ENCODE measurements at places on chromosomes 3 and 15.

GRCh38 chr15:71646767-71647486 is 163.4 kb upstream of the NR2E3 start:
- DNase-seq, result no peak

- no peak for DNase-seq
Observed at GRCh38 chr15:91264651-91265351, 164.7 kb downstream of the SV2B start.

DNA sequence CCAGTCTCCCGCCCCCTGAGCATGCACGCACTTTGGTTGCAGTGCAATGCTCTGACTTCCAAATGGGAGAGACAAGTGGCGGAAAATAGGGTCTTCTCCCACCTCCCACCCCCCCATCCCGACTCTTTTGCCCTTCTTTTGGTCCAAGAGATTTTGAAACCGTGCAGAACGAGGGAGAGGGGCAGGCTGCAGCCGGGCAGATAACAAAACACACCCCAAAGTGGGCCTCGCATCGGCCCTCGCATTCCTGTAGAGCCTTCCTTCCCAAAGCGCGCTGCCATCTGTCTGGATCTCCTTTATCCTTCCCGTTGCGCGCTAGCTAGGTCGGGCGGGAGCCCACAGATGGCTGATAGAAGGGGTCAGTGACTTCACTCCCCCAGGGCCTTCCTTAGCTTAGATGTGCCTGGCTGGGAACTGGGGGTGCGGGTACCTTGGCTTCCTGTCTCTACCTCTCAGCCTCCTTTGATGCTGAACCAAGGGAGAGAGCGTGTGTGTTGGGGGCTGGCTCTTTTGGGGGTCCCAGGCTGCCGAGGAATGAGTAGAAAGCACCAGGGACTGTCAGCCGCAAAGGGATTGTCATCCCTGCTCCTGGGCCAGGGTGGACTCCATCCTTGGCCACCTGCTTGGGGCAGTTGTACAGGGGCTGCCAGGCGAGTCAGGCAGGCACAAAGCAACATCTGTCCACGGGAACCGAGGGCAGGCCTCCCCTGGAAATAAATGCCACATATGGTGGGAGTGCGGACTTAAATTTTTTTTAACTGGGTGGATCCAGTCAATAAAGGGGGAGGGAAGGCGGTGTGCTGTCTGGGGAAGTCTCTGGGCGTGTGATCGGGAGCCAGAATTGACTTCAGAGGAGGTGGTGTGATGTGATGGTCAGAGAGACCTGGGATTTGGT is 1.8 kb downstream of the SMAD3 start:
- DNase-seq, result no peak

- DNase-seq, result peak; percentile 72
Observed at GRCh38 chr3:189914799-189915198, 205.9 kb downstream of the P3H2 start.

GRCh38 chr15:83249030-83249343 is 35.5 kb downstream of the BNC1 start:
- no peak for DNase-seq

Data from astrocyte of the cerebellum (primary cell).